ENCODE measurements at places on chromosomes 3 and 15.

GRCh38 chr15:96053031-96053780 is 277.3 kb upstream of the NR2F2 start:
- DNase-seq: no peak

- no peak for DNase-seq
Observed at GRCh38 chr3:71401695-71402231, 181.8 kb downstream of the FOXP1 start.

DNA sequence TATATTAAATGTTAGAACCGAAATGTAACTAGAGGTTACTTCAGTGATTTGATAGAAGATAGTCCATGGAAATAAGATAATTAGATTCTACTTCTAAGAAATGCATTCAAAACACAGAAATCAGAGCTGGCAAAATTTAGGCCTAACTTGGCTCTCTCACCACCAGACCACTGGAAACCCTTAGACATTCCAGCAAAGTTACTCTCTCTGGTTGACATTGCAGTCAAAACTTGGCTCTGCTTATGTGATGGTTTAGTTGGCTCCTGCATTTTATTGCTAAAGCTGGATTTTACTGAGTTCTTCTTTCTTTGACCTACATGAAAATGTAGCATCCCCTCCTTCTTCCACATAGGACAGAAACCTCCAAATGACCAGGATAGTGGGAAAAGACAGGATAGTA is 35.4 kb upstream of the CBLB start:
- no peak for DNase-seq

- DNase-seq: no peak
Observed at GRCh38 chr3:35592589-35593295, 46.6 kb upstream of the ARPP21 start.

- no peak for DNase-seq
Observed at GRCh38 chr3:157418104-157418503, 18.5 kb upstream of the PTX3 start.

DNA sequence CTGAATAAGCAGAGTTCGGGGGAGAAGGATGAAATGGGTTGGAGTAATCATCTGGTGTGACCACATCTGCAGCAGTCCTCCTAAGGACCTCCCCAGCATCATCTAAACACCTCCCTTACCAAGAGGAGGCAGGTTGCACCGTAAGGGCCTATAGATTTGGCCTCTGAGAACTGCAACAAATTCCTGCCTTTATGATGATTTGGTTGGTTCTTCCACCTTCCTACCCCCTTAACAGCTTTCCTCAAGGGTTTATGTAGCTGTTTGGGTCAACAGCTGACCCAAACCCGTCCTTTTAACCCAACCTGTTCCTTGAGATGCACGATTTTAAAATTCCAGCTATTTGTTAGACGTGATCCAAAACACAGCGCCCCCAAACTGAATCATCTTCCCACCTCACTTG is 58.2 kb downstream of the AAGAB start:
- no peak for DNase-seq

DNA sequence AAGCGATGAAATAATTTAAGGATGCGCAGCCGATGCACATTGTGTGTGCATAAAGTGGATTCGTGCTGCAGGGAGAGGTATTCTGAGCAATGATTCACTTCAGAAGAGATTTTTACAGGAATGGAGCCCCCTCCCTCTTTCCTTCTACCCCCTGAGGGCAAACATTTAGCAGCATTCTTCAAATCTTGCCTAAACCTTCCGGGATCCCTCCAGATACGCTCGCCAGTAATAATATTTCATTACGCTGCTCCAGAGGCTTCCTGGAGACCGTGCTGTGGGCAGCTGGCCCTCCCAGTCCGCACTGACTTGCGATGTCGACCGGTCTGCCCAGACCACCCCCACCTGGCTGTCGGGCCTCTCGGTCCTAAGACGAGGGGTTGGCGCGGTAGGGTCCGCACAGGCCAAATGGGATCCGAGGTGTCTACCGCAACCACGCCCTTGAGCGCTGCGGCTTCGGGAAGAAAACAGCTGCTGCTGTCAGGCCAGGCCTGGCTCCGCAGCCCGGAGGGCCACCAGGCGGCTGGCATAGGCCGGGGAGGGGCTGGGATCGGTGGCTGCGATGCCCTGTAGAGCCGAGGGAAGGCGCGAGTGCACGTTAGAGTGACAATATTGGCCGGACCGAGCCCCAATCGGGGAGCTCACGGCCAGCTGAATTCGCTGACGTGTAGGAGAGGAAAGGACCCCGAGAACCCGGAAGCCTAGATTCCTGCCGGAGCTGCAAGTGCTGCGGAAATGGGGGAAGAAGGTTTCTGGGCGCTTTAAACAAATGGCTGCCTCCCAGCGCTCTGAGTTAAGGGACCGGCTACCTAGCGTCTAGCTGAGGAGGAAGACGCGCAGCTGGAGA is 14.3 kb downstream of the ZIC4 start:
- DNase-seq: peak; percentile 62

DNA sequence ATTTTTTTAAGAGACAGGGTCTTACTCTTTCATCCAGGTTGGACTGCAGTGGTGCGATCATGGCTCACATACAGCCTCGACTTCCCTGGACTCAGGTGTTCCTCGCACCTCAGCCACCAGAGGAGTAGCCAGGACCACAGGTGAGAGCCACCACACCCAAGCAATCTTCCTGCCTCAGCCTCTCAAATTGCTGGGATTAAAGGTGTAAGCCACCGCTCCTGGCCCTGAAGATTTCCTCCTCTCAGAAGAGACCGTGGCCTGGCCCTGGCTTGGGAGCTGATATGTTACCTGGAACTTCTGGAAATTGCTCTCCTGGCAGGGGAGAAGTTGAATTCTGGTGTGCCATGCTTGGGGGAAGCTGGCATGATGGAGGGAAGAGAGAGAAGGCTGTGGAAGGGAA is 36.2 kb downstream of the PPCDC start:
- no peak for DNase-seq

- peak; percentile 42 for DNase-seq
Observed at GRCh38 chr3:78645628-78646310, 1122.0 kb downstream of the ROBO1 start.

- no peak for DNase-seq
Observed at GRCh38 chr3:108432431-108432830, 78.0 kb downstream of the MYH15 start.

DNA sequence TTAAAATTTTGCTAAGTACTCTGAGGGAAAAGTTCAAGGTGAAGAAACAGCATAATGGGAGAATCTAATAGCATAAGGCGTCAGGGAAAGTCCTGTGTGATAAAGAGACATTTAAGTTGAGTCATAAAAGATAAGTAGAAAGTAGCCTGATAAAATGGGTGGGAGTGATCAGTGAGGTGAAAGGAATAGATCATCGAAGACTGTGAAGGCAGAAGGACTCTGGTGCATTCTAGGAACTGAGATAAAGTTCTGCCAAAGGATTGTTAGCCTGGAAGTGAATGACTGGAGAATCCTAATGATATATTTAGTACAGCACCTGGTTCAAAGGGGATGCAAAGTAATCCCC is 149.9 kb downstream of the CFAP20DC start:
- no peak for DNase-seq

- DNase-seq: no peak
Observed at GRCh38 chr3:141386611-141387111, 18.4 kb downstream of the ZBTB38 start.

DNA sequence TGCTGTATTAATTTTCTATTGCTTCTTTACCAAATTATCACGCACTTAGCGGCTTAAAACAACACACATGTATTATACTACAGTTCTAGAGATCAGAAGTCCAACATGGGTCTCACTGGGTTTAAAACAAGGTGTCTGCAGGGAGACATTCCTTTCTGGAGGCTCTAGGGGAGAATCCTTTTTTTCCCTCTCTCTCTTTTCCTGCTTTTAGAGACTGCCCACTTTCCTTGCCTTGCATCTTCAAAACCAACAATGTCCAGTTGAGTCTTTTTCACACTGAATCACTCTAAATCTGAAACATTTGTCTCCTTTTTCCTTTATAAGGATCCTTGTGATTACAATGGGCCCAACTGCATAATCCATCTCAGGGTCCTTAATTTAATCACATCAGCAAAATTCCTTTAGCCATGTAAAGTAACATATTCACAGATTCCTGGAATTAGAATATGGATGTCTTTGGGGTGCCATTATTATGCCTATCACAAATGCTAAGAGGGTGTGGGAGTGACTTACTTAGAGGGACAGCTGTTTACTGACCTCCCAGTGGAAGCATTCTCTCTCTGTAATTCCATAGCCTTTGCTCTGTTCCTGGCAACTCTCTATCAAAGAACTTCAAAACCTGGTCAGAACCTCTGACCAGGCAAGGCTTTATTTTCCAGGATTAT is 21.8 kb downstream of the CD200 start:
- DNase-seq: no peak

GRCh38 chr3:52056521-52056967 is at the start of gene DUSP7:
TSS of gene DUSP7 (minus strand) at chr3:52056571. CDS start at chr3:52056366, 205 bp downstream.
- no peak for DNase-seq

DNA sequence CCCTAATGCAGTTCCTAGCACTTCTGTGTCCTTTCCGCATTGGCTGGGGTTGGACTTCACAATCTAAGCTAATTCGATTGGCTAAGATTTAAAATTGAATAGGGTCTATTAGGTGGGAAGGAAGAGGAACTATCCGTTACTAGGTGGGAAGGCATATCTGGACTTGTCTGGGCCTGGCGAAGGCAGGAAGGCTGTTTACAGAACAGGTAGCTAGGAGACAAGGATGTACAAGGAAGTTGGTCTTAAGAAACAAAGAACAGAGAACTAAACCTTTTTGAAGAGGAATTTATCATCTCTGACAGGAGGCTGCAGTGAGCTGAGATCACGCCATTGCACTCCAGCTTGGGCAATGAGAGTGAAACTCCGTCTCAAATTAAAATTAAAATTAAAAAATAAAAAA is 17.3 kb upstream of the ATG7 start:
- no peak for DNase-seq

GRCh38 chr3:167032267-167032876 is 347.7 kb downstream of the ZBBX start:
- DNase-seq: peak; percentile 24

GRCh38 chr3:133954717-133955360 is 59.2 kb upstream of the RAB6B start:
- no peak for DNase-seq

- DNase-seq: no peak
Observed at GRCh38 chr3:176275538-176275937, 921.7 kb downstream of the TBL1XR1 start.

DNA sequence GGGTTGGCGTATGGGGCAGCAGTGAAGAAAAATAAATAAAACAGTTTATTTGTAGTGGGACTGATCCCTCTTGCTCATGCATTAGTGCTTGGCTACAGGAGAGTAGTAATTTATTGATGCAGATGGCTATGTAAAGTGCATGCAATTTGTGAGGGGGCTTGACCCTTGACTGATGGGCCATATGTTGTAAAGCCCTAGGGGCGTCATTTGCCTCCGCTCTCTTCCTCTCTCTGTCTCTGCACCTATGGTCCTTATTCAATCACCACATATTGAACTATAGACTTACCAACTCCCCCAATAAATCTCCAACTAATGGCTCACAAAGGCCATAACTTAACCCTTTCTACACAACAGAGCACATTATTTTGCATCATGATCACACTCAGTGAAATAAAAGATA is 227.7 kb downstream of the ROBO2 start:
- DNase-seq: no peak

DNA sequence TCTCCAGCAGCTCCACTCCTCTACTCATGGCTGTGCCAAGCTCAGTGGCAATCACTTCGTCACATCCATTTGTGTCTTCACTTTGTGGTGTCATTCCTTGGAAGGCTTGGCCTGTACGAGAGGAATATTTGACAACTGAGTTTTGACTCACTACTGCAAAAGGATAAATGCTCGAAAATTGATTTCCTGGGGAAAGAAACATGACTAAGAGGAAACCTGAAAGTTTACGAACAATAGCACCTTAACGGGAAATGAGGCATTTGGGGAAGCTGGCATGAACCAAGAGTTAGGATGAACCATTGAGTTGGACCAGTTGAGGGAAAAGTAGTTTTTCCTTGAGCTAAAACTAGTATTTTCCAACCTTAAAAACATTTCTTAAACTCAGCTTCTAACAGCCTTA is 74.2 kb upstream of the ABHD17C start:
- no peak for DNase-seq

GRCh38 chr15:74815121-74815934 is 2.7 kb downstream of the LMAN1L start:
- no peak for DNase-seq

DNA sequence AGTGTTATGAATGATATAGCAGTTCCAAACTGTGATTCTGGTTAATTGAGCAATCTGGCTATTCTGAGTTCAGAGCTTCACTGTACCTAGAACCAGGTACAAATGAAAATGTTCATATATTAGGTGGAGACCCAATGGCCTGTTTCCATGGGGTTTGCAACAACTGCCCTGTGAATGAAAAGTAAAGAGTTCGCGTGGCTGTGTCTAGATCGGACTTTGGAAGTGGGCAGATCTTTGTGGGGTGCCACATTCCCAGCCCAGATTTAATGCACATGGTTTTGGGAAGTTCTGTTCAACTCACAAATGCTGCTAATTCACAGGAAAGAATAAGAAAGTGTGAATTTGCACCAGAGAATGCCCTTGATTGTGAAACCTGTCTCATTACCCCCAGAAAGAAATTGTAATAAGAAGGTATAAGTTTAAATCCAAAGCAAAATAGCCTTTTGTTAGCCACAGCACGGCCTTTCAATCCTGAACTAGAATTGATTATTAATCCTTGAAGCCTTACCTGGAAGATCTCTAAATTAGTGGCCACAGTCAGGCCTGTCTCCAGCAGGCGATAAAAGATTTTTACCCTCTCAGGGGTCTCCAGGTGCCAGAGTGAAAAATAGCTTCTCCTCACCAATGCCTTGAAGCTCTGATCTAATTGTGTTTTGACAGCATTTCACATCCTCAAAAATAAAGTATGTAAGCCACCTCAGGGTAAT is 22.6 kb downstream of the WHAMM start:
- no peak for DNase-seq

- DNase-seq: no peak
Observed at GRCh38 chr3:124276133-124276532, 284.2 kb upstream of the ROPN1 start.

GRCh38 chr15:58704155-58704865 is 45.2 kb downstream of the ADAM10 start:
- peak; percentile 83 for DNase-seq

DNA sequence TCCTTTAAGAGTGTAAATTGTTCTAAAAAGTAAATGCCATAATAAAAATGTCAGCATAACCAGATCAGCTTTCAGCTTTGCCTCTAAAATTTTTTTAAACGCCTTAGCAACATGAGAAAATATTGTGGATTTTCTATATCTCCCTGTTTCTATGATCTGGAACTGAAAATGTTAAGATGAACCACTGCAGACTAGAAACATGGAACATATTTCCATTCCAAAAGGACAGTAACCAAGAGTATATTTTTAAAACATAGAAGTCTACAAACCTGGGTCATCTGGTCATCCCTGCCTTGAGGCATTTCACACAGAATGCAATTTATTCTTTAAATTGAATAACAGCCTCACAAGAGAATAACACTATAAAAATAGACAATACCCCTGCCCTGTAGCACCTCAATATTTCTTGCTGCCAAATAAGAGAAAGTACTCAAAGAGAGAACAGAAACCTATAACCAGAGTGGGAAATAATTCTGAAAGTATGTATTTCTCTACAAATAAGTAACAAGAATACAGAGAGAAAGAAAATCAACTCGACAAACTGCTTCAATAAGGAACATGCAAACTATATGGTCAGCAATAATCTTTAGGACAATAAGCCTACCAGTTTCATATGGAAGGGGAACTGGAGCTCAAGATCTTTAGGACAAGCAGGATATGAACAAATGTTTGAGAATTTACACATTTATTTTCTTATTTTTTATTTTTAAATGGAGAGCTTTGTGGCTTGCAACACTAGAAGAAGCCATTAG is 949.0 kb downstream of the EPHA3 start:
- DNase-seq: no peak

- no peak for DNase-seq
Observed at GRCh38 chr3:94735354-94735753, 672.5 kb downstream of the NSUN3 start.
